Stimulated activated CD8-positive, alpha-beta memory T cell treated with anti-CD3 and anti-CD28 coated beads, Interleukin-4, amount 100 ng/mL, for 4 hours (primary cell): ENCODE measurements at places on chromosomes 4 and X.

DNA sequence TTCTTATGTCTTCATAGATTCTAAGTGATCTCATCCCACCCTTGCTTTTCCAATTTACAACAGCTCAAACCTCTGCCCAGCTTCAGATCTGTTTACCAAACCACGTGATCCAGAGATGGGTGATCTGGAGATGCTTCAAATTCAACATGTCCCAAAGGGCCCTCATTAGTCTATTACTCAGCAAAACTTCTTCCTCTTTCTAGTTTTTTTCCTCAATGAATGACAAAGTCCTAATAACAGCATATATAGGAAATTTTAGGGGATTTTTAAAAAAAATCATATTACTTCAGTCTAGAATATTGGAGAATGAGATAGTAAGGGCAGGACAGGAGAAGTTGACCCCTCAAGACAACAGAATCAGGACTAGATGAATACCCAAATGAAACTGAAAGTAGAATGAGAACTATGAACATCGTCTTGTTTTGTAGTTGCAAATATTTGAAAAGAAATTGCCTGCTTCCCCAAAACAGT lies 127.1 kb downstream of the CFAP299 start:
- no peak for DNase-seq

GRCh38 chr4:75675004-75675531 lies 1.9 kb upstream of the G3BP2 start:
- DNase-seq, result no peak

DNA sequence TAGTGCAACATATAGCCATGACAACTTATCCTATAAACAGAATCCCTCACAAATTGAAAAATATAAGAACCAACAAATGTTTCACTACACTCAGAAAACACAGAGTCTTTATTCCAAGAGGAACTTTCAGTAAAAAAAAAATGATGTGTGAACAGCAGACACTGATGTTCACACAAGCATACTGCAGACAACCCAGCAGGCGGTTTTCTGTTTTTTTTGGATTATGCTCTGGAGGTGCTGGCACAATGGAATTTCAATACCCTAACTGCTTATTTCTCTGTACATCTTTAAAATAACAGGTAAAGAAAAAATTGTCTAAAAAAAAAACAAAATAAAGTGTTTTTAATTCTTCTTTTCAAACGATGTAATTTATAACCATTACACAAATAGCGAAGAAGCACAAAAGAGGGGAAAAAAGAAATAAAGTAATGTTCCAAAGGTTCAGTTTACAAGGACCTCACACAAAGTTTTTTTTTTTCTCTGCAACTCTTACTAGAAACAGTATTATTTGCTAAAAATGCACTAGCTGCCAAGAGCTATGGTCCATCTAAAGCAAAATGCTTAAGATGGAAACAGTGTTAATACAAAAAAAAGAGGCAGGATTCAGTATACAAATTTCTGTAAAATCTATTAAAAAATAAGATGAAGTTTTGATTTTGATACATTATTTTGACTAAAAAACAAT lies 55.3 kb downstream of the ANAPC10 start:
- DNase-seq, result no peak

GRCh38 chr4:40170588-40170987 lies 26.2 kb upstream of the RHOH start:
- no peak for DNase-seq

DNA sequence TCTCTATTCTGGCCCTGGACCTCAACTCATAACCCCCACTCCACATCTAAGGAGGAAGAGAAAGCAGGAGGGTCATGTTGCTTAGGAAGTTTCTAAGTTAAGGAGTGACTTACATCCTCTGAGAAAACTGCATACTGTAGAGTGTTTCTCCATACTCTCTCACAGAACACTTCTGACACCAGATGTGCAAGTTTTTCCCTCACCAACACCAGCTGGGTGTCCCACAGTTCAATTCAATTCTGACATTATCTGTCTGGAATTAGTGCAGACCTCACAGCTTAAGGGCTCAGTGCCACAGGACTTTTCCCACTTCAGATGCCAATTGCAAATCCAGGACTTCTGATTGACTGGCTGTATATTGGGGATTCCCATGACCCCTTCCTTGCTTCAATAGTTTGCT lies 89.0 kb upstream of the SFRP2 start:
- DNase-seq, result no peak

GRCh38 chr4:98199247-98199646 lies 56.0 kb upstream of the STPG2 start:
- DNase-seq, result no peak

DNA sequence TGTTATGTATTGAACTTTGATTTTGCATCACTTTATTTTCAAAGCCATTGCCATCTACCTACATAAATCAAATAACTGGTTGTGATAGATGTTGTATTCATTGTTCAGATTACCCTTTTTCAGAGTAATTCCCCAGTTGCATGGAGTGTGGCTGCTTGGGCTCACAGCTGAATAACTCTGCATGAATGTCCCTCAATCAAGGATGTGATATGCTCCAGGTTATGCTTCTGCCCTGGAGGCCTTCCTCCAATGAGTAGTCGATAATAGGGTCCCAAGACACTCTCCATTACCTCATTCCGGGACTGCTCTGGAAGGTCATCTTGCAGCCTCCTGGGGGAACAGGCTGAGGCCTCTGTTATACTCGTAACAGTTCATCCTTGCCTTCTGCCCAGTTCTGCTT lies 251.8 kb downstream of the ADGRL3 start:
- DNase-seq, result no peak

- no peak for DNase-seq
These were observed 116.7 kb downstream of the MID1IP1 start for GRCh38 chrX:38917954-38918353.

GRCh38 chr4:156547891-156548290 lies 423.7 kb downstream of the PDGFC start:
- DNase-seq, result no peak

DNA sequence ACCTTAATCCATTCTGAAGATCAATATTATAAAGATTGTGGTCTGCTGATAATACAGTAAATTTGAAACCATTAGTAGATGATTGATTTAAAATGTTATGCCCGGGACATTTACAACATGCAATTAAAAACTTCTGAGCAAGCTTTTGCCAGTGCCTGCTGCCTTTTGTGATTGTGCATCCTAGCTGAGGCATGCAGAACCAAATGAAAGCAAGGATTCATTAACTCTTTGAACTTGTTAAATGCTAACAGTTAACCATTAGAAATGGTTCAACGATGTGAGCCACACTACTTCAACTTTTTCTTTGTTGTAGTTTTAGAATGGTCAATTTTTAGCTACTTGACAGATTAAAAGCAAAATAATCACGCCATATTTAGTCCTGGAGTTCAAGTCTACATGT lies 51.1 kb downstream of the ZFP42 start:
- DNase-seq, result no peak

- DNase-seq, result no peak
These were observed 138.7 kb downstream of the F11 start for GRCh38 chr4:186404562-186405134.

DNA sequence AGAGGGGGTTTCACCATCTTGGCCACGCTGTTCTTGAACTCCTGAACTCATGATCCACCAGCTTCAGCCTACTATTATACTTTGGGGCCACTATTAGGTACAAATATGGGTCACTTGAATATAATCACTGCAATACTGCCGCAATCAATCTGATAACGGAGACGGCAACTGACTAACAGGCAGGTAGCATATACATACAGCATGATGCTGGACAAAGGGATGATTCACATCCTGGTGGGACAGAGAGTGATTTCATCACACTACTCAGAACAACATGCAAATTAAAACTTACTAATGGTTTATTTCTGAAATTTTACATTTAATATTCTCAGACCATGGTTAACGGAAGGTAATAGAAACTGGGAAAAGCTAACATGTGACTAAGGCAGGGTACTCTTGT lies 10.9 kb downstream of the LRBA start:
- no peak for DNase-seq

- DNase-seq, result no peak
These were observed 91.1 kb downstream of the PPP3CA start for GRCh38 chr4:101256222-101256621.

DNA sequence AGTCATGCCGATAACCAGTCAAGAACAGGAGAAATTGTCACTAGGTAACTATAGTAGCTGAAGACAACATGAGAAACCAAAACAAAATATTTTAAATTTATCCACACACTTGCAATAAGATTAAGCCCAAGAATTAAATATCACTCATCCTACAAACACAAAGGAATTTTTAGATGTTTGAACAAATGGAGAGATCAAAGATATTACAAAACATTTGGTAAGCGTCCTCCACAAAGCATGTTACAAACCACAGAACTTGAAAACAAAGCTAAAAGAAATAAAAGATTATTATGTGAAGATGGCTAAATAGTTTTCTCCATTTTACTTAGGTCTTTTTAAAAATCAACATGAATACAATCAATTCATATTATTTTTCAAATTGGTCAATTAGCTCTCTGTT lies 631.9 kb upstream of the INTU start:
- no peak for DNase-seq

DNA sequence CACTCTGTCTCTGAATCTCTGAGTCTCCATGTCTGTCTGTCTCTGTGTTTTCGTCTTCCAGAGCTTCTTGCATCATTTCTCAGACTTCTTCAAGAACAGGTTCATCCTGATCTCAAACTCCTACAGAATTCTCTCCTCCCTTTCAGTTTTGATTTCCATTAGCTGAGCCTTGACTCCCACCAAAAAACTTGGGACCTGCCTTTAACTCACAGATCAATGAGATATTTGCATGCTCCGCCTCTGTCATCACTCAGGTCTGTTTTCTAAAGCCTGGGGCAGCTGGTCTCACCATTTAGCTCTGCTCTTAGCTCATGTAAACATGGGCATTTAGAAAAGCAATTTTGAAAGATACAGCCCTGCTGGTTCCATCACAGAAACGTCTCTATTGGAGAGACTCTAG lies 8.6 kb downstream of the DAPP1 start:
- no peak for DNase-seq

DNA sequence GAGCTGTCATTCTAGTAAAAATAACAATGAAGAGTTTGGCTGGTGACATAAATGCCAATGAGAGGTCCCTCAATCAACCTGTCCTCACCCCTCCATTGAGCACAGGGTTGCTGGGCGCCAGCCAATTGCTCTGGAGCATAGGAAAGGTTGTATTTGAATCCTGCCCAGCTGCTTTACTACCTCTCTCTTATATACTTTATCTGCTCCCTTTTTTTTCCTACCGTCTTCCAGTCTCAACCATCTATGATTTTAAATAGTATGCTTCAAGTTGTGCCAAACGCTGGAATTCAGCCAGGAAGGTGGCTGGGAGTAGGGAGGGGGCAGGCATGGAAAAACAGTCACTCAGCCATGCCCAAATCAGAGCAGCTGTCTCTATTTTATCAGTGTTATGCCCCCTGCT lies 153.8 kb downstream of the NR3C2 start:
- DNase-seq, result no peak

DNA sequence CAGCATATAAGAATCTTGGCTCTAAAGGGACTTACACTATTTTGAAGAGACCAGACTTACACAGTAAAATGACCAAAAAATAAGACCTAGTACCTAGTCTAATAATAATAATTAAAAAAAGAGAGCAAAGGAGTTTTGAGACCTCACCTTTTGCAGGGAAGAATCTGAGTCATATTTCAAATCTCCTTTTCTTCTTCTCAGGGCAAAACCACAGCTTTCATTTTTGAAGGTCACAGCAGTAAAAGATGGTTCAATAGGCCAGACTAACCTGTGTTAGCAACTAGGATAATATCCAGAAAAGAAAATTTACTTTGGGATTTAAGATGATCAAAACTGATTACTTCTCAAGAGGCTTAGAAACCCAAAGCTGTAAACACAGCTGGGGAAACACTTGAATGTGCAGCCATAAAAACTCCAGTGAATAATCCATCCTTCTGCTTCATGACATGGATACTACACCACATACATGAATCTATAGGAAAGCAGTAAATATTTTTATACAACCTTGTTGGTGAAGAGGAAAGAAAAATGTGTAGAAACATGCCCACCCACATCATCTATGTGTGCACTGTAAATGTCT lies 25.9 kb upstream of the LNX1 start:
- no peak for DNase-seq

DNA sequence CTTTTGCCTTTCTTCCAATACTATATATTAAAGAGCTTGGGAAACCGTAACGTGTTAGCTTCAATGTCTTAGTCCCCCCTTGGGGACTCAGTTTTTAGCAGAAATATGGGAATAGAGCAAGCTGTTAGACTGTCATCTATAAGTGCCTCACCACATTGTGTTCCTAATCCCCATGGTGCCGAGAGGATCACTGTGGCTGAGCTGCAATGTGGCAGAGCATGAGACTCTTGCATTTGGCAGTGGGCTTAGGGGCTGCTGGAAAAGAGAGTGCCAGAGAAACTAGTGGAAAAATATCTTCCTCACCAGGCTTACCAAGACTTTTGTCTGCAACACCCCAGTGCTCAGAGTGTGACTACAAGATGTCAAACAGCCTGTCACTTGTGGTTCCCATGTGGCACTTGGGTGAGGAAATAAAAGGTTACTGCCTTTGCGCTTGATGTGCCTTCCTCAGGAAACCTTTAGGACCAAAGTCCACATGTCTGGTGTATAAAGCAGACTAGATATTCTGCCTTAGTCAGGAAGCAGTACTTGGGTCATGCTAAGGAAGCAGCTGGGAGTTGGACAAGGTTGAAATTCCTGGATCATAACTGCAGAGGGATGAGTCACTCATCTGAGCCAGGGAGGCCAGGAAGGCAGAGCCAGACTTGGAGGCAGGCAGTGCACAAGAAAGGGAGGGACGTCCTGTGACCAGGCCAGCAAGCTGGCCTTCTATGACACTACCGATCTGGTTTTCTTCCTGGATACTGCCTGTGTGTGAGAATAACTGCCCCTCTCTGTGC lies 9.7 kb upstream of the MAGEA4 start:
- DNase-seq, result no peak

GRCh38 chr4:108717386-108717785 lies 45.5 kb downstream of the ETNPPL start:
- DNase-seq, result no peak

DNA sequence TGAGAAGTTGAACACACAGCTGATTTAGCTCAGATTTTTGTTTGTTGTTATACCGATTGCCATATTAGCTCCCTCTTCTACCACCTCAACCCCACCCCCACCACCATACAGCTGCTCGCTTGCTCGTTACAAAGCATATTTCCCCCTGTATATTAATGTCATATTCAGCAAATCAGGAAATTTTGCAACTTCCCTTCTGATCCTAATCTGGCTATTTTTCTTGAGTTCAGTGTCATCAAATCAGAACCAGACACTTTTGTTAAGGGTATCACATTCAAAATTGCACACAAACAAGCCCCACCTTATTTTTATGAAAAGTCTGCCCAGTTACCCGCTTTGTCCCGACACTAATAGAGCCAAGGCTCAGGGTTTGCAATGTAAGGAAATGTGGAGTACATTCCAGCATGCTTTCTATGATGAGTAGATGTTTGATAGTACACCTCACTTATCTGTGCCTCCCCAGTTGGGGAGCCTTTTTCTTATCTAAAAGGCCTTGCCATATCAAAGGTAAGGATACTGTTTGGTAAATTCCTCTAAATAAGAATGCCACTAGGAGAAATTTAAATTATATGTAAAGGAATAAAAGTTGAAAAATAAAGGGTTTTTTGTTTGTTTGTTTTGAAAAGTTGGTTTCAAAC lies 212.2 kb downstream of the CBR4 start:
- DNase-seq, result no peak
